ENCODE measurements at places on chromosomes 13 and 19. TPM values are rescaled to one million over a fixed set of nuclear protein-coding genes. Genes with fewer than 3 reads are reported as not detected.
A peak's percentile ranks its signal among the peaks of the same experiment; 100 is the strongest.

- no peak for DNase-seq
These were observed 629 bp downstream of the PEPD start for GRCh38 chr19:33520844-33521479.

DNA sequence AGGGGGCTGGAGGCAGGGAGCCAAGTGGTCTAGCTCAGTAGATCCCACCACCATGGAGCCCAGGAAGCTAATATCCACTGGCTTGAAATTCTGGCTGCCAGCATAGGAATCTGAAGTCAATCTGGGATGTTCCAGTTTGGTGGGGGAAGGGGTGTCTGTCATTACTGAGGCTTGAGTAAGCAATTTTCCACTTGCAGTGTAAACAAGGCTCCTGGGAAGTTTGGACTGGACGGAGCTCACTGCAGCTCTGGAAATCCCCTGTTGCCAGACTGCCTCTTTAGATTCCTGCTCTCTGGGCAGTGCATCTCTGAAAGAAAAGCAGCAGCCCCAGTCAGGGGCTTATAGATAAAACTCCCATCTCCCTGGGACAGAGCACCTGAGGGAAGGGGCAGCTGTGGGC lies 349.2 kb upstream of the KLHL1 start:
- DNase-seq = no peak

GRCh38 chr19:37692956-37693620 lies 26.5 kb downstream of the ZNF607 start:
- no peak for DNase-seq

- DNase-seq = no peak
These were observed 8.4 kb upstream of the SIGLEC12 start for GRCh38 chr19:51509823-51510660.

- peak; percentile 28 for DNase-seq
These were observed 11.5 kb upstream of the CYP4F3 start for GRCh38 chr19:15629003-15629880.

DNA sequence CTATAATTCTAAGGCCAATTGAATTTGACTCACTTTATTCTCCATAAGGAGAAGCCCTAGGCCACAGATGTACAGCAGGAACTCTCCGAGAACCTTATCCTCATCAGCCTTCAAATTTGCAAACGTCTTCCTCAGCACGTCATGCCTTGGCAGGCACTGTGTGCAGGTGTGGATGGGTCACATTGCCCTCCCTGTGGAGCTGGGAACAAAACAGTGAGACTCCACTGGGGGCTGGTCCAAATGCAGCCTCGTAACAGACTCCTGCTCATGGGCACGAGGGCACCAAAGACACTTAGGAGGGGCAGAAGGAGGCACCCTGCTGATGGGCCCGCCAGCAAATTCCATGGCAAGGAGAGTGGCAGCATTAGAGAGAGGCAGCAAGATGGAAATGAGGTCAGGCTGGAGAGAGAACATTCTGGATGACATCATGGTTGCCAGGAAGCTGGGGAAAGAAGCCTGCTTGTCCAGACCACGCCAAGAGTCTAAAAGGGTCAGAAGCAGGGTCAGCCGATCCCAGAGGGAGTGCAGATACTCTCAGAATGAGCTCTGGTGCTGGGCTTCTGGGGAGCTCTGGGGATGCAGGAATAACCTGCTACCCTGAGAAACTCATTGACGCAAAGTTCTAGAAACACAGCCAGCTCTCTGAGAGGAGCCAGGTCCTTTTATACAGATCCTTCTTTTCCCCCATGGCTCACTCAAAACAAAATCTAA lies 242.2 kb downstream of the B3GLCT start:
- DNase-seq = no peak

- DNase-seq = no peak
These were observed 601.3 kb upstream of the MIR17HG start for GRCh38 chr13:90746230-90746629.

GRCh38 chr19:55643003-55643886 lies at the start of gene ZNF581:
ZNF581 (plus strand) TSS chr19:55643649; CDS start chr19:55644572, 923 bp downstream.
- peak; percentile 71 for DNase-seq

- DNase-seq = no peak
These were observed 102.2 kb downstream of the PIBF1 start for GRCh38 chr13:72884101-72884500.

DNA sequence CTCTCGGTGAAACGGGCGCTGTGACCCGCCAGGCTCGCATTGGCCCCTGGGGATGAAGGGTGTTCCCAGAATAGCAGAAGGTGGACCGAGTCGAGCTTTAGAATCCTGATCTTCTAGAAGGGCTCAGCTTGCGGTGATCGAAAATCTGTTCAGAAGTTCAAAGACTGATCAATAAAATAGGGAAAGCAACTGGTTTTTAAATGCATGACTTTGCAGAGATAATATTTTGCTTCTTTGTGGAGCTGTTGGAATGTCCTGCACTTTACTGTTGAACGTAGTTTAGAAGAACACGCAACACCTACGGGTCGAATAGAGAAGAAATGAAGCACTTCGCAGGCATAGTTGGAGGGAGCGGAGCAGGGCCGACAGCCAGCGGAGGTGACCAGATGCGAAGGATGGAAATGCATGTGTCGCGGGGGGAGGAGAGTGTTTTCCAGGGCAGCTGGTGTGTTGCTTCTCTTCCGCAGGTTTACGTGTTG lies 766 bp downstream of the CEBPG start:
- no peak for DNase-seq

DNA sequence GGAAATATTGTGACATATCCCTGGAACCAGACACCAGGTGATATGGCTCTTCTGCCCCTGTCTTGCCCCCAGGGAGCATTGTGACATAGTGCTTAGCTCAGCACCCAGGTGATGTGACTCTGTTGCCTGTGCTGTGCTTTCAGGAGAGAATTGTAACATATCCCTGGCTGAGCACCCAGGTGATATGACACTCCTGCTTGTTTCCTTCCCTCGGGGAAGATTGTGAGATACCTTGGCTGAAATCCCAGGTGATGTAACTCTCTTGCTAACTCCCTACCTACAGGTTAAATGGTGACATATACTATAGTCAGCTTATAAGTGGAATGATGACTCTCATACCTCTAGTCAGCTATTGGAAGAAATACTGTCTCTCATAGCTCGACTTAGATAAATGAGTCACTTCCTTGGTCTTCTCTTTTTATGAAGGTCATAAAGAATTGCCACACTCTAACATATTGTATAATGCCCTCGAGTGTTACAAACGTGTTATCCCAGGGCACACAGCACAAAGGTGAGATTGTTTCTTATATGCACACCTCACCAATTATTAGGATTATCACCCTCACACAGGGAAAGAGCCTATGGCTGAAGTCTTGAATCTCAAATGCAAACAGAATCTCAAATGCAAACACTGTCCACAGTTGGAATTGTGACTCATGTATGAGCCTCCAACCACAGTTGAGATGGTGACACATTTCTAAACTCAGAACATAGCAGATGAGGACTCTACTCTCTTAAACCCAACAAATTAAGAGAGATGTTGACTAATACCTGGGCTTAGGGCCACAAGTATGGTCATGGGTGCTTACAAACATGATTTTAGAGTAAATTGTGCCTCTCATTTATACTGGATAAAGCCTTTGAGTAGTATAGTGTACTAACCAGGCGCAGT lies 32.7 kb upstream of the ZNF254 start:
- no peak for DNase-seq

- DNase-seq = no peak
These were observed 9.3 kb upstream of the SYT5 start for GRCh38 chr19:55189403-55189835.

- DNase-seq = no peak
These were observed 550 bp upstream of the DLL3 start for GRCh38 chr19:39497996-39498797.

DNA sequence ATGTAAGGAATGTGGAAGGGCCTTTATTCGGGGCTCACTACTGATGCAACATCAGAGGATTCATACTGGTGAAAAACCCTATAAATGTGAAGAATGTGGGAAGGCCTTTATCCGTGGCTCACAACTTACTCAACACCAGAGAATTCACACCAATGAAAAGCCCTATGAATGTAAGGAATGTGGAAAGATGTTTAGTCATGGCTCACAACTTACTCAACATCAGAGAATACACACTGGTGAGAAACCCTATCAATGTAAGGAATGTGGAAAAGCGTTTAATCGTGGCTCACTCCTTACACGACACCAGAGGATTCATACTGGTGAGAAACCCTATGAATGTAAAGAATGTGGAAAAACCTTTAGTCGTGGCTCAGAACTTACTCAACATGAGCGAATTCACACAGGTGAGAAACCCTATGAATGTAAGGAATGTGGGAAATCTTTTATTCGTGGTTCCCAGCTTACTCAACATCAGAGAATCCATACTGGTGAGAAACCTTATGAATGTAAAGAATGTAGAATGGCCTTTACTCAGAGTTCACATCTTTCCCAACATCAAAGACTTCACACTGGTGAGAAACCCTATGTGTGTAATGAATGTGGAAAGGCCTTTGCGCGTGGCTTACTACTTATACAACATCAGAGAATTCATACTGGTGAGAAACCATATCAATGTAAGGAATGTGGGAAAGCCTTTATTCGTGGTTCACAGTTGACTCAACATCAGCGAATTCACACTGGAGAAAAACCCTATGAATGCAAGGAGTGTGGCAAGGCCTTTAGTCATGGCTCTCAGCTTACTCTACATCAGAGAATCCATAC lies 44.3 kb downstream of the ZNF585A start:
- DNase-seq = no peak

DNA sequence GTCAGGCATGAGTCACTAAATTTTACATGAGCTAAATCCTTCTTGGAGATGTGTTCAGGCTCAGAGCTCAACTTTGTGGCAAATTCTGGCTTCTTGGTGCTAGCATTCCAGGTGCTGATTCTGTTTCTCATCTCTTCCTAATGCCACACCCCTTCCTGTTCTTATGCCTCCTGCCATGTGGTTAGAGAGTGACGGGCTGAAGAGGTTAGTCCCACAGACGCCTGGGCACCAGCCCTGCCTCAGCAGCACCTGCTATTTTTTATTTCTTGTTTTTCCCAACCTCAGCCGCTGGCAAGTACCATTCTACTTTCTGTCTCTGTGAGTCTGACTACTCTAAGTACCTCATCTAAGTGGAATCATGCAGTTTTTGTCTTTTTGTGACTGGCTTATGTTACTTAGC lies 329.5 kb downstream of the KCNRG start:
- DNase-seq = no peak

- DNase-seq = no peak
These were observed 18.4 kb upstream of the IPO5 start for GRCh38 chr13:97935071-97935470.

DNA sequence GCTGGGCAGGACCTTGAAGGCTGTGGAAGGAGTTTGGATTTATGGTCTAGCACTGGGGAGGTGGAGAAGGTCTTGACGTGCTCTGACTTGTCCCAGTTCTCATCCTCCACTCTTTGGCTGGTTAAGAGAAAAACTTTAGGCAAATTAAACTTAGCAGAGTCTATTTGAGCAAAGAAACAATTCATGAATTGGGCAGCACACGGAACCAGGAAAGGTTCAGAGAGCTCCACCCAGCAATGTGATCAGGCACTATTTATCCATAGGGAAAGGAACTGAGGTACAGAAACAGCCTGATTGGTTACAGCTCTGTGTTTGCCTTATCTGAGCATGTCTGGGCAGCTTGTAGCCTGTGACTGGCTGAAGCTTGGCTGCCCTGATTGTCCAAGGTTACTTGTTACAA lies 45.4 kb upstream of the CYP2B6 start:
- DNase-seq = no peak

- DNase-seq = no peak
These were observed 45.1 kb upstream of the TPM4 start for GRCh38 chr19:16030964-16031871.

GRCh38 chr19:6070720-6071485 lies 39.4 kb downstream of the RFX2 start:
- no peak for DNase-seq

DNA sequence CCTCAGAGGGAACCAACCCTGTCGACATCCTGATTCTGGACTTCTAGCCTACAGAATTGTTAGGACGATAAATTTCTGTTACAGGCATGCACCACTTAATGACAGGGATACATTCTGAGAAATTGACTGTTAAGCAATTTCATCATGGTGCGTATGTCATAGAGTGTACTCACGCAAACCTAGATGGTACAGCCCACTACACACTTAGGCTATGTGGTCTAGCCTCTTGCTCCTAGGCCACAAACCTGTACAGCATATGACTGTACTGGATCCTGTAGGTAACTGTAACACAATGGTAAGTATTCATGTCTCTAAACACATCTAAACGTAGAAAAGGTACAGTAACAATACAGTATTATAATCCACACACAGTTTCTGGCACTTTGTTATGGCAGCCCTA lies 13.3 kb downstream of the USP12 start:
- no peak for DNase-seq

GRCh38 chr13:106467427-106468122 lies 67.9 kb downstream of the EFNB2 start:
- DNase-seq = peak; percentile 48

DNA sequence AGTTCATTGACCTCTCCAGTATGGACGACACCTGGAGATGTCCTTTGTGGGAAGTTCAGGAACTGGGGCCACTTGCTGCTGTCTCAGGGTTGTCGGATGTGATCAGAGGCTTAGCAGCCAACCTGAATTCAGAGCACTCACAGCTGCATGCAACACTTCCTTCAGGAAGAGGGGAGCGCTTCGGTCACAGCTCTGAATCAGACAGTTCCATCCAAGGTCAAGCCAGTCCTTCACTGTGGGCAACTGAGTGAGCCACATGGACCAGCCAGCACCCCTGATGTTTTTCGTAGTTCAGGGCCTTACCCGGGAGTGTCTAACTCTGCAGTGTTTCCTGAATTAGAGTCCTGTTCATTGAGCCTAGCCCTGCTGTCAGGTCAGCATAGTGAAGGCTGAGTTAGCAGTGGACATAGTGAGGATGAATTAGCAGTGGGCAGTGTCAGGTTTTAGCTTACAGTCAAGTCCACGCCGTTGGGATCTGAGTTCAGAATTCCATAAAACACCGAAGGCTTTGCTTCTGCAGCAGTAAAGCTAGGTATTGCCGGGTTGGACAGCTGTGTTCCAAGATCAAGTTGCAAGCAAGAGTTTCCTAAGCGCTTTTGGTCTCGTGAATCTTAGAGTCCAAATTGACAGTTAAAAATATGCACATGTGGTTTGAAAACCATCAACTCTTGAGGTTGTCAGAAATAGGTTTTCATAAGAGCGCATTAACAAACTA lies 5.1 kb downstream of the ZNF555 start:
- no peak for DNase-seq

- DNase-seq = no peak
These were observed 1.2 kb downstream of the CNN2 start for GRCh38 chr19:1027650-1028061.

ZIC2 gene
- 0.29 TPM for polyA plus RNA-seq

KLK4 gene
- not detected for polyA plus RNA-seq

ADGRE3 gene
- polyA plus RNA-seq = not detected

COG6 gene
- 34.7 TPM for polyA plus RNA-seq

GPR18 gene
- 0.14 TPM for polyA plus RNA-seq

CYSLTR2 gene
- polyA plus RNA-seq = 0.16 TPM

ZSCAN5A gene
- polyA plus RNA-seq = 12.2 TPM

PTBP1 gene
- polyA plus RNA-seq = 450 TPM

SHC2 gene
- 57.5 TPM for polyA plus RNA-seq

ZNF284 gene
- 4.1 TPM for polyA plus RNA-seq

RDH8 gene
- not detected for polyA plus RNA-seq

GFY gene
- polyA plus RNA-seq = not detected

MUC16 gene
- polyA plus RNA-seq = 0.06 TPM

Measured in renal pelvis (tissue), 12 donors.